Activated CD8-positive, alpha-beta T cell treated with anti-CD3 and anti-CD28 coated beads for 36 hours (primary cell): ENCODE measurements at places on chromosomes 3 and 15. TPM values are rescaled to one million over a fixed set of nuclear protein-coding genes. Genes with fewer than 3 reads are reported as not detected.
A peak's percentile ranks its signal among the peaks of the same experiment; 100 is the strongest.

Gene CLEC3B
- not detected for total RNA-seq

Gene DHX30
- total RNA-seq, result 84.2 TPM

Gene CD200R1
- 1.4 TPM for total RNA-seq

Gene GXYLT2
- 0.92 TPM for total RNA-seq

Gene CACNA2D2
- 1.6 TPM for total RNA-seq

DNA sequence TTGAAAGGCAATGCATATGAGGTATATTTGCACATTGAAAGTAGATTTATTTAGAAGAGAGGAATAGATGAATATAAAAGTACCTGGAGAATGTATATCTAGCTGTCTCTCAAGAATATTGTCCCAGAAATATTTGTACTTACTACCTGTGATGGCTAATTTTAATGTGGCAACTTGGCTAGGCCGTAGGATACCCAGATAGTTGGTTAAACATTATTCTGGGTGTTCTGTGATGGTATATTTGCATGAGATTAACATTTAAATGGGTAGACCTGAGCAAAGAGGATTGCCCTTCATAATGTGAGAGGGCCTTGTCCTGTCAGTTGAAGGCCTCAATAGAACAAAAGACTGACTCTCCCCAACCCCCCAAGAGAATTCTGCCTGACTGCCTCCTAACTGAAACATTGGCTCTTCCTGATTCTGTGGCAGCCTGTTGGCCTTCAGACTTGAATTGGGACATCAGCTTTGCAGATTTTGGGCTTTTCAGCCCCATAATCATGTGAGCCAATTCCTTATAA lies 69.4 kb upstream of the FILIP1L start:
- DNase-seq, result no peak

DNA sequence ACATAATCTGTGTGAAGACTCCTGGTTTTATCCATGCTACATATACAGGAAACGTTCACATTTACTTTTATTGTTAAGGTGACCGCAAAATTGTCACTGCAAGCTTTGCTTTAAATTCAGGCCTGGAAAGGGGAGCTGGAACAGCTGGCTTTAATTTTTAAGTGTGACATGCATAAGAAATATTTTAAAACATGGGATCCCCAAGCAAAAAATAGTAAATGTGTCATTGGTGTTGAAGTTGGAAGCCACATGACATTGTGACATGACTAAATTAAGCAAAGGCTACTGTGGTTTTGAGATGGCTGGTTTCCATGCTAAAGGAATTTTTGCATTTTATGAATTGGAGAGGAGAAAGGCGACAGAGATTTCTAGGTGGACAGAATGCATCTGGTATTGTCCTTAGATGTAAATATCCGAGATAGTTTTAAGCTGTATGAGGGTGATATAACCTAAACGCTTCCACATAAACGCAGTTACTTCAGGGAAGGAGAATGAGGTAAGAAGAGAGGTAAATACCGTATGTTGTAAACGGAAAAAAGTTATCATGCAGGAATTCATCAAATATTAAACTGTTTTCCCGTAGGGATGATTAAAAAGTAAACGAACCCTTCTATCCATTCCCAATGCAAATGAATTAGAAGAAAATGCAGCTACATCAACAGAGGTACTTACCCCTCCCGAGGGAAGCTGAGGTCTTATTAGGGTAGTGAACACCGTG lies 927 bp upstream of the FYTTD1 start:
- no peak for DNase-seq

DNA sequence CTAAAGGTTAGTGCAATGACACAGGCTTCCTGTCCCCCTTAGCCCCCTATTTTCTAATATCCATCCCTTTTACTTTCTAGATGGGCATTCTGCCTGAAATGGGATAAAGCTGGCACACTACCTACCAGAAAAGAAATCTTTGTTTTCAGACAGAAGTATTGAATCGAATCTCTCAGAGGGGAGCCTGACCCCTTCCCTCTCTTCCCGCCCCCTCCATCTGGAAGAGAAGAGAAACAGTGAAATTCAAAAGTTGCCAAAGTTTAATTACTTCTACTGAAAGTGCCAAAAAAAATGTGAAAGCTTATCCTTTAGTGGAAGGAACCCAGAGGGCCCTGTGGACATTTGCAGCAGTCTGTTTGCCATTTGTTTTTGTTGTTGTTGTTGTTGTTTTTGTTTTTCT lies 523.8 kb downstream of the AGBL1 start:
- DNase-seq, result no peak

DNA sequence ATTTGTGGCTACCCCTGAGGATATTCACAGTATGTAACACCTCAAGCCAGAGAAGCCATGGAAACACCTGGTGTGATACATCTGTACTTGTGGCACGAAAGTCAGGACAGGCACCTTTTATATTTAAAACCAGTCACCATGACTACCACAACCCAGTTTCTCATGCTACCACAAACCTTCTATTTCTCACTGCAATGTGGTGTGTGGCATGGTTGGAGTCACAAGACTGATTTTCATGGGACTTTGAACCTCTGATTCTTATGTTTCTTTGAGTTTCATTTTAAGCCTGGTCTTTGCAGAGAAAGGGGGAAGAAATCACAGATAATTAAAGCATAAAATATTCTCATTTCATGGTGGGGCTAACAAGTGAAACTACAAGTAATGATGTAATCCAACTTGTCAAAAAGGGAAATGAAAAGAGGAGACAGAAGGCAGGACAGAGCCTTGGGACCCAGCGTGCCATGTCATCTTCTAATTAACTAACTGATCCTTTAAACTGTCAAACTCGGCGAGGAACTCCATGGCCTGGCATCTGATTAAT lies 175.9 kb downstream of the PDZRN3 start:
- DNase-seq, result no peak

DNA sequence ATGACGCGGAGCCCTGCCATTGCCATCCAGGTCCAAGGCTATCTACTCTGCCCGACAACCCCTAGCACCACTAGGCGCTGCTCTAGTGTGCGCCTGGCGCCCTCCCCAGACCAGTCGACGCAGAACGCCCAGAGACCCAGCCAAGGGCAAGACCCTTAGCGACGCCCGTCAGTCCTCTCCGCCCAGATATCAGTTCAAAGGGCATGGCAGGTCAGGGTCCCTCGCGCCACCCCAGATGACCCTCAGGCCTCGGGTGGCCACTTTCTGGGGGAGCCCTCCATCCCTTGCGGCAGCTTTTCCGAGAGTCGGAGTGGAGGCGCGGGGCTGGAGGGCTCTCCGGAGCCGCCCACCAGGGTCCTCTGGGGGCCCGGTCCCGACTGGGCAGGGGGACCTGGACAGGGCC lies 371 bp upstream of the CLSTN2 start:
- peak; percentile 24 for DNase-seq

GRCh38 chr3:74059301-74059922 lies 434.7 kb upstream of the PDZRN3 start:
- no peak for DNase-seq

- DNase-seq, result no peak
Measured at GRCh38 chr3:183933160-183933559, 48.5 kb upstream of the PARL start.

GRCh38 chr3:8558645-8559044 lies 57.0 kb downstream of the LMCD1 start:
- no peak for DNase-seq

DNA sequence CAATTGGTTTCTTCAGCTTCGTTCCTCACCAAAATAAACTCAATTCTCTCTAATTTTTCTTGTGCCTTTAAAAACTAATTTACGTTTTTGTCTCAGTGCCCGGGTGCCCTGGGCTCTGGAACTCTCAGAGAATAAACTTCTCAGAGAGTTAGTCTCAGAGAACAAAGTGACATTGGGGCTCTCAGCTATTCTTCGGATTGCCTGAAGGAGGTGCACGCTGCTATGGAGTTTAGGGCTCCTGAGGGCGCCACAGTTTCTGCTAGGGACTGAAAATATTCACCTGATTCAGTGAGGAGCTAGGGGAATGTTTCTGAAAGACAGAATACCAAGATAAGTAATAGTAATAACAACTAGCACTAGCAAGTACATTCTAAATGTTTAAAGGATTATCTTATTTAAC lies 22.7 kb downstream of the ZIC4 start:
- DNase-seq, result no peak

DNA sequence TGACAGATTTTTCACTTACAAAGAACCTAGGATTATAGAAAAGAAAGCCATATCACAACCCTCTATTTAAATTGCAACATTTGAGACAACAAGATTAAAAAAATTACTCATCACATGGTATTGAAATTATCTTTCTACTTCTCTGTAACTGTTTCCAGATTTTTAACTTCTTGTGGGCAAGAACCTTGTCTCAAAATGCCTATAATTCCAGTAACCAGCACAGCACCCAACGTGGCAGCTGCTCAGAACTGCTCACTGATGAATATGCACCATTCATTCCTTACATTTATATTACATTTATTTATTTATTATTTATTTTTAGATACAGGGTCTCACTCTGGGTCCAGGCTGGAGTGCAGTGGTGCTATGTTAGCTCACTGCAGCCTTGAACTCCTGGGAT lies 216.1 kb downstream of the THRB start:
- DNase-seq, result no peak

GRCh38 chr3:106345353-106346027 lies 476.7 kb upstream of the CBLB start:
- DNase-seq, result no peak

DNA sequence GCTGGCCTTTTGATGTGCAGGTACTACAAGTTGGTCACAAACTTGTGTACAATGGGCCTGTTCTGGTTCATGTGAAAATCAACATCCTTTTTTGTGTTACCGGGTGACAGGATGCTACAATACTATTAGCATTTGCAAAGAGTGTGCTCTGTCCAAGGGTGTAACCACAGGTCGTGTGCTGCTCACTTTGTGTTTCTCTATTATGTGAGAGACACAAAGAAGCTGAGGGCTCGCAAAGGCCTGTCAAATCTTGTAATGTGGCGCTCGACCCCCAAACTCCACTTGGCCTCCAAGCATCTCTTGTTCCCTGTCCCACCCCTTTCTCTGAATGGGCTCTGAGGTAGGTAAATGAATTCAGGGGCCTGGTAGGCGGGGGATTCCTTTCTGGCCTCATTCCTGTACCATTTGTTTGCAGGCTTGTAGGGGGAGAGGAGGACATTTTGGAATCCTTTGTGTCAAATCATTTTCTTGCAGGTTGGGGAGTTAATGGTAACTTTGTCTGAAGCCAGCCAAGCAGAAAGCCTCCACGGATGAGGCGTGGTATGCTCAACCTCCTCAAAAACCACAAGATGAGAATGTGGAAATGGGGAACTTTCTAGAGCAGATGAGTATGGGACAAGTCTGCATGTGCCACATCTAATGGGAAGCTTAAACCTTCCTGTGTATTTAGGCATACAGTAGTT lies 109.1 kb downstream of the OPA1 start:
- no peak for DNase-seq

DNA sequence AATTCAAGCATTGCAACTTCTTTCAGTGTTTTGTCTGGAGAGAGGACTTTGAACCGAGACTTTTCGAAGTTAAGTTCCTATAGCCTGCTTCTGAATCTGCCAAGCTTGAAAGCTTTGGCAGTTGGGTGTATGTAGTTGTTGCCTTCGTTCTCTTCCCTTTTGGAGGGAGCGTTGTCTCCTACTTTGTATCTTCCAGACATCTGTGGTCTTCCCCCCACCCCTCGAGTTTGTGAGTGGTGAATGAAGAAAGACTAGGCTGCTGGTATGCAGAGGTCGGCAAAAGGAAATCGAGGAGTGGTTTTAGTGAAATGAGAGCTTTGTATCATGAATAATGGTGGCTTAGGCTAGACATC lies 1.3 kb downstream of the CTNNB1 start:
- DNase-seq, result peak; percentile 49
